Activated naive CD4-positive, alpha-beta T cell treated with Interleukin-2 at 50 U/mL for 16 hours (primary cell): ENCODE measurements at places on chromosomes 5 and 9.

DNA sequence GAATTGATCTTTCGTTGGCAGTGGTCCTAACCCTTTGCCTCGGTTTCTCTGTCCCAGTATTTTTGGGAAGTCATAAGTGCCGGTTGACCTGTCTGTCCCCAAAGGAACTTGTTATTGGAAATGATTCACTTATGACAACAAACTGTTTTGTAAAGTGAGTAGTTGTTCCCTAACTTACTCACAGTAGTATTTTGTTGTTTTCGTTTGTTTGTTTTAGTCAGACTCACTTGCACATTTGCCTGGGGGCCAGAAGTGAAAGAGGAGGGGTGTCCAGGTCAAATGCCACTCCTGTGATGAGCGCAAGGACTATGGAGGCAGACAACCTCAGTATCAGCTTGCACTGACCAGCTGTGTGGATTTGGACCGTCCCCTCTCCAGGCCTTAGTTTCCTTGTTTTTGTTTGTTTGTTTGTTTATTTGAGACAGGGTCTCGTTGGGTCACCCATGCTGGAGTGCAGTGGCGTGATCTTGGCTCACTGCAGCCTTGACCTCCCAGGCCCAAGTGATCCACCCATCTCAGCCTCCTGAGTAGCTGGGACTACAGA is 47.3 kb downstream of the ANKRD55 start:
- no peak for DNase-seq

DNA sequence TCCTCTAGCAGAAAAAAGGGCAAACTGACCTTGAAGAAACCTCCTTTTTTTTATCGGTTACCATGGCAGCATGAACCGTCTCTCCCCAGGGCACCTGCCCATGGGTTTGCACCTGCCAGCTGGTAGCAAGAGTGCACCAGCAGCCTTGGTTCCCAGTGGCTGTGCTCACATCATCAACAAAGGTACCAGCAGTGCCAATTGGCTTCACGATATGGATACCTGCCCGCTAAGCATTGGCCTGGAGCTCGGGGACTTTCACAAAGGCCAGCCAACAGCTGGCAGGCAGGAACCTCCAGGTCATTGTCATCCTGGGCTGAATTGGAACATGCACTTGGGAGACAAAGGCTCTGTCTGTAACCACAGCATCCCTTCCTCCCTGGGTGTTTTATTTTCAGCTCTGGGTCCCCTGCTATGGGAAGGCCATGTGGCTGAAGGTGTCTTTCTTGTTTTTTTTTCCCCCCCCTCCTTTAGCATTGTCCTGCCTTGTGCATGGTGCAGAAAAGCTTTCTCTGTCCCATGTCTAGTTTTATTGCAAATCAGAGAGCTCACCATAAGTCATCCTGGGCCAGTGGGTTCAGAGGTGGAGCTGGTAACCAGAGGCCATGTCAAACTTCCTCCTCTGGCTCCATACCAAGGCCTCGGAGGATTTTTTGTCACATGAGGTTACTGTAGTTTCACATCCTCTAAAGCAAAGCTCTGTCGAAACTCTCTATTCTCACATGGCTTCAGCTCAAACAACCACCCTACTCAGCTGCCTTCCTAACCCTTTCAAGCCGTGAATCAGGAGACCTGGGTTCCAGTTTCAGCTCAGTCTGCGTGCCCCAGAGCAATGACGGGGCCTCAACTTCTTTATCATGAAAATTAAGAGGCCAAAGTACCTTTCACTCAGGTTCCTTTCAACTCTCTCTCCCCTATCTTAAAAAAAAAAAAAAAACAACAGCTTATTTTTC is 145.5 kb upstream of the MAP3K1 start:
- DNase-seq, result peak; percentile 33

DNA sequence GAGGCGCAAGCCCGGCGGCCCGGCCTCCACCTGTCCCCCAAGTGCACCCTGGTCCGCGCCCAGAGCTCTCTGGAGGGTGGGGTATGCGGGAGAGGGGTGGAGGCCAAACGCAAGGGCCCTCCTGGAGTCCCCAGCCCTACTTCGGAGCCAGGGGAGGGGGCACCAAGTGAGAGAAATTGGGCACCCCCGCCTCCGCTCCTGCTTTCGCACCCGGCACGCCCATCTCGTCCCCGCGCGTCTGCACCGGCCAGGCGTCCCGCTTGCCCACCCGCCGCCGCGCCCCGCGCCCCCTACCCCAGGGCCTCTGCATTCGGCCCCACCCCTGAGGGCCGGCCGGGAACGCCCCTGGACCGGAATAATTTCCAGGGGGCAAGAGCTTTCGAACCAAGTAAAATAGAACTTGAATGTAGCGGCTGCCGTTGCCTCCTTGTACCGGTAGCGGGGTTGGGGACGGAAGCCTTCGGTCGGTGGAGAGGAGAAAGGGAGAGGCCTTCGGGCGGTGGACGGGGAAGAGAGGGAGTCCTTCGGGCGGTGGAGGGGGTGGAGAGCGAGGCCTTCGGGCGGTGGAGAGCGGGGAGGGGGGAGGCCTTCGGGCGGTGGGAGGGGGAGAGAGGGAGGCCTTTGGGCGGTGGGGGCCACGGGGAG is 694 bp upstream of the PHPT1 start:
- peak; percentile 47 for DNase-seq

- DNase-seq, result no peak
These were observed at the start of gene PRUNE2 for GRCh38 chr9:76905791-76906646. TSS of gene PRUNE2 (minus strand) at chr9:76906114. CDS start at chr9:76905963, 151 bp downstream.

DNA sequence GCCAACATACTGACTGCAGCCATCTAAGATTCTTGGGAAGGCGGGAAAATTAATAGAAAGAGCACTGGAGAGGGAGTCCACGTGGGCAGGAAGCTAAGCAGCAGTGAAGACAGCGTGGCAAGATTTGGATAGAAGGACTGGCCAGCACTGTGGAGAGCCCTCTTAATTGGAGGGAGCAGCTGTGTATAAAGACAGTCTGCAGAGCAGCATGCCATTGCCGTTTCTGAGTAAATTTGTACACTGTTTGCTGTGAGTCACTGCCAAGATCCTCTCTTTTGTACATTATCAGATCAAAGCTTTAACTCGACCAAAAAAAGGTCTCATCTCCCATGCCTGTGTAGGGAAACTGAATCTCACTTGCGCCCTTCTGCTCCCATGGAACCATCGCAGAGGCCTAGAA is 45.3 kb downstream of the INSYN2B start:
- DNase-seq, result no peak

- DNase-seq, result no peak
These were observed 467.1 kb upstream of the ST8SIA4 start for GRCh38 chr5:101370181-101370580.

GRCh38 chr5:40356248-40356647 is 323.5 kb upstream of the PTGER4 start:
- no peak for DNase-seq

- peak; percentile 22 for DNase-seq
These were observed 337.4 kb upstream of the PUM3 start for GRCh38 chr9:3181049-3181953.

DNA sequence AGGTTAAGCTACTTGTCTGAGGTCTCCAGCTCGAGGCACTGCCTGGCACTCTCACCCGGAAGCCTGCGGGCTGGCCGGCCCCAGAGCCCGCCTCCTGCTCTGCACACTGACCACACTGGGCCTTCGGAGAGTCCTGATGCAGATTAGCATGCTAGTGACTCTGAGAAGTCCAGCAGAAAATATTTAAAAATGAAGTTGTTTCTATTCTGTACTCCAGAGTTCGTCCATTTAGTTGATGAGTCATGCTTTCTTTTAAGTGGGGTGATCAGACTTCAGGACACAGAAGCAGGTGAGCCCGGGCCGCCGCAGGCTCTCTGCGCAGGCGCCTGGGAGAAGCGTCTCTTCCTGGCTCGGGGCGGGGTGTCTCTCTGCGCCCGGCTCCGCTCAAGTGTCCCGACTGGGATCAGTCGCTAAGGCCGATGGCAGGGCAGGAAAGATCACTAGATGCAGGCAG is 32.5 kb downstream of the FAM240B start:
- peak; percentile 17 for DNase-seq

- DNase-seq, result no peak
These were observed 4.9 kb downstream of the IRX2 start for GRCh38 chr5:2746561-2747032.

- no peak for DNase-seq
These were observed 312.5 kb downstream of the NPR3 start for GRCh38 chr5:33023649-33024048.

DNA sequence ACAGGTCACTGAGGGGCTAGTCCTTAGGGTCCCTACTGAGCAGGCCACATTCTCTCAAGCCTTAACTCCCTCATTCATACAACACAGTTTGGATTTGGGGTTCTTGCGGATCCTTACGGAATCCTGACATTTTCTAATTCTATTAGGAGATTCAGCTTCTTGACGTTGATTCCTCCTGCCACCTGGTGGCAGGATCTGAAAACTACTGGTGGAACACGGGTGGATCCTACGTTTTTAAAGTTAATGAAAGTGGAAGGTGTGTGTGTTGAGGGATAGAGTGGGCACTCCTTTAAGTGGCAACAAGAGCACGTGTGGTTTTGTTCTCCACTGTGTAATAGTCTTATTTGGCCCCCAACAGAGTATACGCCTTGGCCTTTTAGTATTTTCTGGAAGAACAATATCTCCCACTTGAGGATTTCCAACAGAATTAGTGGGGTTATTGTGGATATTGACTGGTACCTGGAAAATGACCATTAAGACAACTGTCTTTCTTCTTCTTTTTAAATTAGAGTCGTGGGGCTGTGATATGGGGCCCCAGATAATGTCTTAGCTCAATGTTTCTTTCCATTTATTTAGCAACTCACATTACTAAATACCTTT is 25.2 kb downstream of the SLC28A3 start:
- peak; percentile 57 for DNase-seq

DNA sequence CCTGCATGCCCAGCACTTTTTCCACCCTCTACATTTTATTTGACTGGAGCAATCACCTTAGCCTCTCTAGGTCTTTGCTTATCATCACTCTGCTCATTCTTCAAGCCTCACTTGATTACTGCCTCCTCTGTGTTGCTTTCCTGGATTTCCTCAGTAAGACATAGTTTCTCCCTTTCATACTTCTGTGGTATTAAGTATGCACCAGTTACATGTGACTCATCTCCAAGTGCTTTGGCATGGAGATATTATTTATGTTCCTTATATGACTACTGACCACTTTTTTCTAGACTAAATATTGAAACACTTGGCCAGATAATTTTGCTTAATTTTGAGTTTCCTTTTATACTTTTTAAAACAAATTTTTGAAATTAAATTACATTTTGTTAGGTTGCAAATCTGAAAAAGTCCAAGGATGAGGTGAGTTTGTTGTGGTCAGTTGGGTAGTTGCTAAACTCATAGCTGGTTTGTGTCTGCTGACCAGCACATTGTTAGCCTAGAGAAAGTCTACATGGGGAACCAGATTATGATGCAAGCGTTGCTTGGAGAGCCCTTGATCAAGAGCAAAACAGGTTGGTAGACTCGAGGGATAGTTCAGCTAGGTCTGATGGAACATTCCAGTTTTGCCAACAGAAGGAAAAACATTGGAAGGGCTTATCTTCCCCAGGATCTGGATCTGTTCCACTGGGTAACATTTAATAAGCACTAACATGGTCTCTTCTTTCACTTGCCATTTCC is 140.2 kb downstream of the TMC1 start:
- DNase-seq, result no peak

- no peak for DNase-seq
These were observed 23.2 kb downstream of the GLRX start for GRCh38 chr5:95799191-95799835.

DNA sequence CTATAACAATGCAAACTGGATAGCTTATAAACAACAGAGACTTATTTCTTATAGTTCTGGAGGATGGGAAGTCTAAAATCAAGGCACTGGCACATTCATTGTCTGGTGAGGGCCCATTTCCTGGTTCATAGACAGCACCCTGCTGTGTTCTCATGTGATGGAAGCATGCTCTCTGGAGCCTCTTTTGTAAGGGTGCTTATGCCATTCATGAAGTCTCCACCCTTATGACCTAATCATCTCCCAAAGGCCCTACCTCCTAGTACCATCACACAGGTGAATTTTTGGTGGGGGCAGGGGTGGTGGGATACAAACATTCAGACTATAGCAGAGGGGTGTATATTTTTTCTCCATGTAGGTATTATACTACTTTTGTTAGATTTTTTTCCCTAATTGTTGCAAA is 92.4 kb downstream of the UNC13B start:
- DNase-seq, result no peak

DNA sequence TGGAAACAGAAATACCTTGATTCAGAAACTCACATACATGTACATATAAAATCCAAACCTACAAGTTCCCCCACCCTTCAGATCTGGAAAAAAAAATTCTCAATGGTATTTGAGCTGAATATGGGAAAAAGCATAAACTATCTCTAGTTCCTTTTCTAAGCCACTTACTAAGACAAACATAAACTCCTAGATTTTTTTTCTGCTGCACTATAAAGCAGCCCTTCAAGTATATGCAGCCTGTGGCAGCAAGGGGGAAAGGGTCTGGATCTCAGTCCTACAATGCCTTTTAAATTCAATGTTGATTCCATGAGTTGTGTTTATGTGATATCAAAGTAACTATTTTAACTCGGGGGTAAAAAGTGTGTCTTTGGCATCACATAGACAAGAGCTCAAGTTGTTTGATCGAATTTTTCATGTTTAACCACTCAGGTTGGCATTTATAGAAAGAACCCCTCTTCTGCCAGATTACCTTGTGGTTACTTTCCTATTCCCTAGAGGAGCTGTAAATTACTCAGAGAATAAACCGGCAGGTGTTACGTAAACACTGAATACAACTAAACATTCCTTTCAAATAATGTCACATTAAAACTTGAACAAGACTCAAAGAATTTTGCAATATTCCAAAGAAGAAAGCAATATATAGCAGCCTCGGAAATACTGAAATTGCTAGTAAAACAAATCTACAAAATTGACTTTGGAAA is 91.8 kb upstream of the FER start:
- no peak for DNase-seq

DNA sequence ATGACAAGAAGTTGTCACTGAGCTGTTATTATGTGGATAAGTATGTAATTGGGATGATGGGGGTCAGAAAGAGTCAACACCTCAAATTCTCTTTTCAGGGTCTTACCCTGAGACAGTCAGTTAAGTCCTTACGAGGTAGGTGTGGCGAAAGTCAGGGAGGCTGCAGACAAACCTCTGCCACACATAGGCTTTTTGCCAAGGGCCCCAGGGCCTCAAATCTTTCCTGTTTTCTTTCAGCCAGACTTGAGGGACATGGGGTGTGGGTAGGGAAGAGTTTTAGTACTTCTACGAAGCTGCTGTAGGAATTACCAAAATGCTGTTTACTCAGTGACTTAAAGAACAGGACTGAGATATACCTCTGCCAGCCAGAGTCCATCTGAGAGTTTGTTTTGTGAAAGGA is 13.8 kb downstream of the OR2S2 start:
- DNase-seq, result no peak

DNA sequence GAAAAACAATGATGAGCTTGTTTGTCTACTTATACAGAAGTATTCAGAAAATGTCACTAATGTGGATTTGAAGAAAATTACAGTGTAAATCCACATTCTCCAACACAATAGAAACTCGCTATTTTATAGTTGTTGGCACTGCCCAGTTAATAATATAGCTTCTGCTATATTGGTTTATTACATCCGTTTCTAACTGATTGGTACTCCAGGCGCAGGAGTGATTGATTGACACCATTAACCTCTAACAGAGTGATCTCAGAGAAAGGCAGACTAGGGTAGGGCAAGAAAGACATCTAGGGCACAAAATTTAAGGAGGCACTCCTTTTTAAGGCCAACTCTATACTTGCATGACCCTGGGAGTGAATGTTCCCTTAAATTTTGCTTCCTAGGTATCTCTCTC is 84.0 kb upstream of the MIER3 start:
- DNase-seq, result no peak

GRCh38 chr5:91090995-91091394 is 292.1 kb downstream of the ARRDC3 start:
- DNase-seq, result no peak

GRCh38 chr5:137236252-137236651 is 262.9 kb downstream of the SPOCK1 start:
- no peak for DNase-seq

GRCh38 chr5:115375893-115376292 is 79.4 kb upstream of the CCDC112 start:
- no peak for DNase-seq
